ENCODE measurements at places on chromosomes 1 and 21.

- no peak for DNase-seq
These were observed 346.4 kb downstream of the VAV3 start for GRCh38 chr1:107618539-107618938.

DNA sequence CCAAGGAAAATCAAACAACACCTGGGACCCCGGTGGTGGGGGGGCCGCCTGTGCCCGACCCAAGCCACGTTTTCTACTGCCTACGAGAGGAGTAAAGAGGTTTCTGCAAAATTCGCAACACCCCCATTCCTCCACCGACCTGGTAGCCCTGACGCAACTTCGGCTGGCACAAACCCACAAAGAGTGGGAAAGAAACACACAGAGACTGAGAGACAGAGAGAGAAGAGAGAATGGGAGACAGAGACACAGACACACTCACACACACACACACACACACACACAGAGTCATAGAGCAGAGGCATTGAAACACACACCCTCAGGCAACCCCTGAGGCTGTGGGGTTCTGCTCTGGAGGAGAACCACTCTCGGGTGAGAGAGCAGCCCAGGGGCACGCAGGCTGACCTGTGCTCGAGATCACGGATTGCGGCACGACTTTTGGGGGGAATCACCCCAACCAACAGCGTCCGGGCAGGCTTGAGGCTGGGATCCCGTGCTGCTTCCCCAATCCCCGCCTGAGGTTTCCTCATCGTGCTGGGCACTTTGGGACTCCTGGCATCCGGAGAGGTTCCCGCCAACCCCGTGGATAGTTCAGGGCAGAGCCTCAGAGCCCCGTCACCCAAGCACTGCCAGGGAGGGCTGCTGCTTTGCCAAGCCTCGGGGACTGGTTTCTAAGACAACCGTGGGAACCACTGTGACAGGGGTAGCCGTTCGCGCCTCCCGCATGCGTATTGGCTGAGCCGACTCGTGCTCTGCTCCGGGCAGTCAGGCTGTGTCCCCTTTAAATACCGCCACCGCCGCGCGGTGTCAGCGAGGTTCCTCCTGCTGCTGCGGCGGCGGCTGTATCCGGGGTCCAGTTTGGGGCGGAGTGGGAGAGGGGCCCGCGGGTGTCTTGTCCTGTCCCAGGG lies 682.4 kb upstream of the TPTE start:
- DNase-seq: no peak

DNA sequence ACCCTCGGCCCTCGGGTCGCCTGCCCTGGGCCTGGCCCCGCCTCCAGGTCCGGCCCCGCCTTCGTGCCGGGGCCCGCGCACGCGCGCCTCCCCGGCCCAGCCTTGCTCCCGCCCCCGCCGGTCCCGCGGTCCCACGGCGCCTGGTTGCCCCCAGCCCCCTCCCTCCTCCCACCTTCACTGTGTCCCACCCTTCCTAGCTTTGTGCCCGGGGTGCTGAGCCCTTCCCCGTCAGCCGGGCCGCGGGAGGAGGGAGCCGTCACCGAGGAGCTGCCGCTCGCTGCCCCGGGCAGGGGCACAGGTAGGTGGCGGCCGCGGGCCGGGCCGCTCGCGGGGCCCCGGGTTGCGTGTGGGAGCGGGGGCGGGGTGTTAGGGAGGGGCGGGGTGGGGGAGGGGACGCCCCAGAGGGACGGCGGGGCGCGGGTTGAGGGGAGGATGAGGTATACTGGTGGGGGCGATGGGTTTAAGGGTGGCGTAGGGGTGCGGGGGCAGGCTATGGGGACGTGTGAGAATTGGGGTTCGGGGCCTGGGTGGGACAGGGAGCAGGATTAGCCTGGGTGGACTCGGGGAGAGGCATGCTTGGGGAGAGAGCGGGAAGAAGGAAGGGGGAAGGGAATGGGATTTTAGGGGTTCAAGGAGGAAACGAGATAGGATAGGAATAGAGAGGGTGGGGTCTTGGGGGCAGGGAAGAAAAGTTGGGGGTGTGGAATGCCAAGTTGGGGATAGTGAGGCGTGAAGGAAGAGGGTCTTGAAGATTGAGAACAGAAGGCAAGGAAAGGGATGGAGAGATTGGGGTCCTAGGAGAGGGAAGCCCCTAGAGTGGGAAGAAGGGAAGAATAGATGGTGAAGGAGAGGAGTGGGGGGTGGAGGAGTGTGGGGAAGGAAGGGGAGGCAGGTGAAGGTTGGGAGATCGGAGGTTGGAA lies at the start of gene LRRC42:
Gene LRRC42 (plus strand): TSS at position 99 of the 920 bp plus-strand sequence. CDS start 5,650 bp downstream, outside the sequence.
- DNase-seq: no peak

DNA sequence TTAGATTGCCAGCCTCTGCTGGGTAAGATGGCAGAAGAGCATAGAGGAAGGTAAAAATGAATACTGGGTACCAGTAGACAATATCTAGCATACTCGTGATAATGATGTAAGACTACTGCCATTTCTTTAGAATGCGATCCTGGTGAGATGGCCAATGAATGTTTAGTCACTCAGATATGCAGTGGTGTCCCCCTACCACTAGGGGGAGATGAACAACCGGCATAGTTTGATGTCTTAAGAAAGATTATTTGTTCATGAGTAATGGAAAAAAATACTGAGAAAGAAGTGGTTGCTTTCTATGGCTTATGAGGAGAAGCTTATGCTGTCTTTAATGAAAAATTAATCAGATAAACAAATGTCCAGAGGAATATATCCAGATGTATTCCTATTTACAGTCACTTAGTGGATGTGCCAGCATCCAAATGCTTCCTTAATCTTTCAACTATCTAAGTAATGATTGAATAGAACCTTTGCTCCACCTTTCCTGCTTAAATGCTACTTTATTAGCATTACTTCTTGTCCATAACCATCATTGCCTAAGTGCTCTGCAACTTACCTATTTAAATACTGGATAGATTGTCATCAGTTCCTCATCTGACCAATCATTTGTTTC lies 256.6 kb downstream of the ST6GALNAC3 start:
- peak; percentile 79 for DNase-seq

DNA sequence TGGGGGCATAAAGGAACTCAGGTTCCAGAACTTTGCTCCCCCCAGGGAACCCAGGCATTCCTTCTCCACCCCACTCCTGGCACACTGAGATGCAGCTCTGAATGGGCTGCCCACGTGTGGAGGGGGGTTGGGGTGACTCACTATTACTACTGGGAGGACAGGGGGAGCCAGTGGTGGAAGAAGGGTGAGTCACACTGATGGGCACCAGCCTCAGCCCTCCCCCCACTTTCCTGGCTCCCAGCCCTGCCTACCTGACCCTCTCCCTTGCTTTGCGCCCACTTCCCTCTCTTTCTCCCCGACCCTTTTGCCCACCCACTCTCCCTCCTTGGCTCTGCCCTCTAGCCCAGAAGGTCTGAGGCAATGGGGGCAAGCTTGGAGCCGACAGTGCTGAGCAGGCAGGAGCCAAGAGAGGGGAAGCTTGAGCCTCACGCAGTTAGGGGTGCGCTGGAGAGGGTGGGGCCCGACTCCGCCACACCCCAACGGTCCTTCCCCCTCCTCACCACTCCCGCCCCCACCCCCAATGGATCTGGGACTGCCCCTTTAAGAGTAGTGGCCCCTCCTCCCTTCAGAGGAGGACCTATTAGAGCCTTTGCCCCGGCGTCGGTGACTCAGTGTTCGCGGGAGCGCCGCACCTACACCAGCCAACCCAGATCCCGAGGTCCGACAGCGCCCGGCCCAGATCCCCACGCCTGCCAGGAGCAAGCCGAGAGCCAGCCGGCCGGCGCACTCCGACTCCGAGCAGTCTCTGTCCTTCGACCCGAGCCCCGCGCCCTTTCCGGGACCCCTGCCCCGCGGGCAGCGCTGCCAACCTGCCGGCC lies at the start of gene LMNA:
Gene LMNA (plus strand): TSS at position 611 of the 818 bp plus-strand sequence. CDS start 208 bp downstream, outside the sequence.
- DNase-seq: peak; percentile 97

DNA sequence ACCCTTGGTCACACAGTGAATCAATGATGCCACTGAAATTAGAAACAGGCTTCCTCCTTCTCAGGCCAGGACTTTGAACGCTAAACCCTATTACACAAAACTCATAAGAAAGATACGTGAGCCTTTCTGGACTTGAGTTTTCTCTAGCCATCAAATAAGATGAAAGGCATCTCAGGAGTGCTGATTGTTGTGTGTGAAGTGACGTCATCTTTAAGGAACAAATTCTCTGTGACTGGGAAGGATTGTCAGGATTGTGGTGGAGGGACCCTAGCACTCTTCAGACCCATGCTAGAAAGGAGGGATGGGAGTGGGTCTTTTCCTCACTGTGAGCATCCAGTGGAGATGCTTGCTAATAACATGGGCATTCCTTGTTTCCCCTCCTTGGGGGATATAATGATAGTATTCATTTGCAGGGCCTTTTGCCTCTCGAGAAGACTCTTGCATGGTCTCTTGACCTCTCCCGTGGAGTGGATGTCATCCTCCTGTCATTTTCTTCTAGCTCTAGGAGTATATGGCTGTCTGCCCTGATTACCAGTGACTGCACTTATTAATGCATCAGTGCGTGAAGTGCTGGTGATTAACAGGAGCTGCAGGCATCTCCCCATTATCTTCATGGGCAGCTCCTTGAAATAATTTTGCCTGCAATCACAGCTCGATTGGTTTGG lies 39.9 kb downstream of the SPATA46 start:
- DNase-seq: no peak

DNA sequence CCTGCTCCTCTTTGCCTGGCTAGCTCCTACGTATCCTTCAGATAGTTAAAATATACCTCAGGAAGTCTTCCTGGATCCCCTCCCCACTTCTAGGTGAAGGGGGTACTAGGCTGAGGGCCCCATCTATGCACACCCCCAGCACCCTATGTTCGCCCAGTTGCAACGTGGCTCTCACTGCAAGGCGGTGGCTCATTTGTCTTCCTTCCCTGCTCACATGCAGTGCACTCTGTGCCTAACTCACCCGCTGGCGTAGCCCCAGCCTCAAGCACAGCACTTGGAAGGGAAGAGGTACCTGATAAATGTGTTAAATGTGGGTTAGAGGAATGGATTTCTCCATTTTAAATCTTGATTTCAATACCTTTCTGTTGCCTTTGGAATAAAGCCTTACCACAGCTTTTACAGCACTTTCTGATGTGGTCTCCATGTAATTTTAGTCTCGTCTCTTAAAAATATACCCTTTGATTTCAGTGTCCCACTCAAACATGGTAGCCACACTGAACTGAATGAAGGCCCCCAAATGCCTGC lies 39.3 kb downstream of the L1TD1 start:
- DNase-seq: no peak

- no peak for DNase-seq
These were observed 348.7 kb downstream of the RPS6KC1 start for GRCh38 chr1:213399695-213400094.

- no peak for DNase-seq
These were observed 78.5 kb downstream of the SIPA1L2 start for GRCh38 chr1:232551386-232551785.

GRCh38 chr1:23837908-23838307 lies 12.7 kb upstream of the HMGCL start:
- no peak for DNase-seq

DNA sequence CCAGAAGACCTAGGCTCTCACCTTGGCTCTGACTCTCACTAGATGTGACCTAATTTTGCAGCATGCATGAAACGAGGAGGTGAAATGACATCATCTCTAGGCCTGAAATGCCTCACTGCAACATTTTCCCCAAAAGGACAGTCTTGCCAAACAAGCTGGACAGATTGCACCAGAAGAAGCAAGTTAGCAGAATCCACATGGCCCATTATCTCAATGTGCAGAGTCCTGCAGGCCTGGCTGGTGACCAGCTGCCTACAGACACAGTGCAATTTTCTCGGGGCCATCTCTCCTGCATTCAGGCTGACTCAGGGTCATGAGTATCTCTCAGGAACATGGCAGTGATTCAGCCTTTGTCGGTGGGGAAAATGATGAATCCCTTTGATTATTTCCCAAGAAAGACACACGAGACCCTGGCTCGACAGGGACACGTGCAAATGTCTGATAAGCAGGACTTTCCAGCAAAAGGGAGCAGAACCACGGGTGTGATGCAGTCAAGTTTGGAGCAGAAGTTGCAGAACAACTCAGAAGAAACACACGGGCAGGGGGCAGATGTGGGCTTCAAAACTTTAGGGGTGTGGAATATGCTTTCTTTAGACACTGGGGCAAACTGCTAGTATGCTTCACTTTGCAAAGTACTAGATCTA lies 38.7 kb downstream of the TRIM67 start:
- no peak for DNase-seq

DNA sequence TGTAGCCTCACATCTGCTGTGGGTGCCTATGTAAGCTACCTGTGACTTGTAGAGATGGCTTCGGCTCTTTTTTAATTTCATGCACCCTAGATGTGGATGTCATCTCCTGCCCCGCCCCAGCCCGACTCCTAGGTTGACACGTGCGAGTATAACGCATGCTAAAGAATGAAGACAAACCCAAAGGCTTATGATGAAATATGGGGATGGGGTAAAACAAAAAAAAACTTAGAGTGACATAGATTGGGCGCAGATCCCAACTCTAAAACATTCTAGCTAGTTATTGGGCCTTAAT lies 613 bp upstream of the ERO1B start:
- no peak for DNase-seq

DNA sequence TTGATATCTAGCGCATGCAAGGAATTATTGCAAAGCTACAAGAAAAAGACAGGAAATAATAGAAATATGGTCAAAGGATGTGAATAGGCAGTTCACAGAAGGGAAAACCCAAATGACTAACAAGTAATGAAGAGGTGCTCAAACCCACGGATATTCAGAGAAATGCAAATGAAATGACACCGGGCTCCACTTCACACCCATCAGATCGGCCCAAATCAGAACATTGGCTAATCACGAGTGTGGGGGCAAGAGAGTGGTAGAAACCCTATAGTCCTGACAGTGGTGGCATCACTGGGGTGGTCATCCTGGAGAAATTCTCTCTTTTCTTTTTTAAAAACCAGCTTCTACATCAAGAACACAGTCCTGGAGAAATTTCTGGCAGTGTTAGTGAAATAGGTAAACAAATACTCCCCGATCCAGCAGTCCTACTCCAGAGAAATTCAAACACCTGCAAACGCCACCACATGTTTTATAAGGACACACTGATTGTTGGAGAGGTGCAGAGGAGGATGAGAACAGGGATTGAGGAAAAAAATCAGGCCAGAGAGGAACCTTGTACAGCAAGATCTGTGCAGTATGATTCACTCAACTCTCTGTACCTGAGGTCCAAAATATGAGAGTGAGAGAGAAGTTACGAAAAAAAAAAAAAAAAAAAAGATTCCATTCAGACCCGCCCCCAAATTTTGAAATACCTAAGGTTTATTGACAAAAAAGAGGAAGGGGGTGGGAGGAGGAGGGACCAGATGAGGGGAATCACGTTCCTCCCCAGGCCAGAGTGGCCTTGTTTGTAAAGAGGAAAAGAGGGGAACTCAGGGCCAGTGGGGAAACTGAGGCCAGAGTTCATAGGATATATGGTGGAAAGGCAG lies 9.2 kb upstream of the TNFRSF1B start:
- no peak for DNase-seq

DNA sequence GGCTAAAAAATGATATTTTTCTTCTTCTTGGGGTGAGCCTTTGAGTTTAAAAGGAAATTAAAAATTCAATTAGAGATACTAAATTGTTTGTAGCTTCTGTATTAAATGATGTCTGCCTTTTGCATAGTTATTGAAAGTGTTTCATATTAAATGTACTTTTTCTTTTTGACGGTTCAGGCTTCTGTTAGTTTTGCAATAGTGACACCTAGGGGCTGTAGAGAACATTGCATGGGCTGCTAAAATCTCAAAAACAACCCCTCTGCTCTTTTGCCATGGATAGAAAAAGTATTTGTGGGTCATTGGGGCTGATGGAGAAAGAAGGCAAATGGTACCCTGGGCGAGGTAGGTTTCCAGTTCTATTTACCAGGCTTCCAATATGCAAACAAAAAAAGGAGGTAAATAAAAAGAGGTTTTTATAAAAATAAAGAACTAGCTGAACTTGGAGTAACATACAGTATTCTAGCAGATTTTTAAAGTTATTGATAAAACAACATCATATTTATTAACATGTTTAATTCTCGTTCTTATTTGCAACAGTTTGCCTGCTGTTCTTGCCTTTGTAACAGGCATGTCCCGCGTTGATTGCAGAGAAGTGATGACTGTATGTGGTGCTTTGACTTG lies 115.4 kb upstream of the HOOK1 start:
- DNase-seq: peak; percentile 64
